Fibroblast of skin of scalp (primary cell): ENCODE measurements at places on chromosomes 4 and X.

- DNase-seq, result peak; percentile 61
Observed at GRCh38 chrX:154840856-154841255, 6.4 kb upstream of the SMIM9 start.

GRCh38 chr4:106677213-106677612 lies 308.6 kb upstream of the GIMD1 start:
- no peak for DNase-seq

DNA sequence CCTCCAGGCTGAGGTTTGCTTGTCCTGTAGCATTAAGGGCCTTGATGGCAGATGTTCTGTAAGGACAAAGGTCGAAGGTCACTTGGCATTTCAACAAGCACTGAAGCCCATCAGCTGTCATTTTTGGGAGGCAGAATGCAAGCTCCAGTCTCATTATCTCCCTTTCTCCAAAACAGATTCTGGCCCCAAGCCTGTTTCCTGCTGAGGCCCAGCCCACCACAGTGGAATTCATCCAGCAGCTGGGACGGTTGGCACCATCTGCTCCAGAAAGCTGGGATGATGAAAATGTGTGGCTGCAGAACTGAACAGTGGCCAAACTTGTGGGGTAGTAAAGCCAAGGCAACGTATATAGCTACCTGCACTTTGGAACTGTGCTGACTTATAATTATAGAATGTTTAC lies 17.7 kb upstream of the PPEF2 start:
- DNase-seq, result peak; percentile 5

DNA sequence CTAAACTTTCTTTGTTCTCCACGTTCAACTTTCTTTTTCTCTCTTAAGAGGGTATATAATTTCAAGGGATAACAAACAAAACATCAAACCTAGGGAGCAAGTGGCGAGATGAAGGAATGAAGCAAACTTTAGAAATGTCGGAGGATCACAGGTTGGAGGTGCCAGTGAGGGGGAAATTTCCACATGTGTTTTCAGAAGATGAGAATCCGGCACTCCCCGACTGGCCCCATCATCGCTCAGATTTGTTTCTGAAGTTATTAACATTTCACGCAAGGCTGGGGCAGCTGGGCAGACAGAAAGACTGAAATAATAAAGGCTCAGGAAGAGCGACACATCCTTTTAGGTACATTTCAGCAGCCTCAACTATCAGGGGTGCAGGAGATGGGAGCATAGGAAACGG lies 134.9 kb downstream of the SMIM20 start:
- DNase-seq, result peak; percentile 35

GRCh38 chr4:129355031-129355430 lies 259.1 kb downstream of the C4orf33 start:
- DNase-seq, result no peak

DNA sequence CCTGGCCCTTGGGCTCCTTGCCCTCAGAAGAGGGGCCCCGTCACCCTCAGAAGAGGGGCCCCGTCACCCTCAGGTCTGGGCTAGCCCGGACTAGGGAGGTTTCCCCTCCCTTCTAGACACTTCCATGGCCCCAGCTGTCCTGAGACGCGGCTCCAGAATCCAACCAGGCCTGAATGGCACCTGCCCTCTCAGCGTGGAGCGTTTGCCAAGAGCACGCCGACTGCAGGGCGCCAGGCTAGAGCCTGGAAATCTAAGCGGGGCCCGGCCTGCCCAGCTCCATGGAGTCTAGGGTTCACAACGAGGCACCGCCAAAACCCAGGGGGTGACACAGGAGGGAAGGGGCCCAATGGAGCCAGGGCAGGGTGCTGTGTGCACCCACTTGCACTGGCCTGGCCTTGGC lies 7.8 kb upstream of the ATP2B3 start:
- DNase-seq, result no peak

GRCh38 chr4:47499700-47500099 lies 14.6 kb downstream of the ATP10D start:
- DNase-seq, result no peak

DNA sequence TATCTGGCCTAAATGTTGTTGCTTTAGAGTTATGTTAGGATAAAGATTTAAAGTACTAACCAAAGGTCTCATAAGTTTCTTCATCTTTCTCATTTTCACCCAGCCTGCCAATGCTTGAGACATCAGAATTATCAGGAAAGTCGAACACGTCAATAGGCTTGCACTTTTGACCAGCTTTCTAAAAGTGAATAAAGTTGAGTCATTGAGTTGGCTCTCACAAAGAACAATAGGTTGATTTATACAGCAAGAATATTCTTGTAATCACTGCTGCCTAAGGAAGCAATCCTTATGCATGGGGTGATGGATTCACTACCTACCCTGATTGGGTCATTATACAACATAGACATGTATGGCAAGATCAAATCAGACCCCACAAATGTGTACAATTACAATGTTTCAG lies 5.0 kb downstream of the CENPU start:
- no peak for DNase-seq

- peak; percentile 42 for DNase-seq
Observed at GRCh38 chr4:153362184-153362583, 17.7 kb downstream of the MND1 start.

- no peak for DNase-seq
Observed at GRCh38 chr4:16100833-16101232, 17.0 kb upstream of the PROM1 start.

DNA sequence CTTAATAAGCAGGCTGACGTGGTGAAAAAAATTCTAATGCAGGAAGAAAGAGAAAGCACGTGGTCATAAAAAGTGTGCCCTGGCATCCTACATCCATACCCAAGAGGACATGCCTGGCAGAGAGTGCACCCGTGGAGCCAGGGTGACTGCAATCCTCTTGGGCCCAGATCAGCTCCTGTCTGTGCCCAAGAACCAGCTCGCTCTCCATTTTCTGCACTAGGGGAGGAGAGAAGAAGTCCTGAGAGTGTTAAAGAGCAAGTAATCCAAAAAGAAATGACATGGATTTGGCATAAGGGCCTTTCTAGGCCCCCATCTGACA lies 483.1 kb downstream of the BCOR start:
- no peak for DNase-seq

GRCh38 chrX:63258144-63258543 lies 93.0 kb downstream of the SPIN4 start:
- DNase-seq, result peak; percentile 6

GRCh38 chr4:120857312-120857711 lies 65.2 kb downstream of the PRDM5 start:
- DNase-seq, result peak; percentile 70

DNA sequence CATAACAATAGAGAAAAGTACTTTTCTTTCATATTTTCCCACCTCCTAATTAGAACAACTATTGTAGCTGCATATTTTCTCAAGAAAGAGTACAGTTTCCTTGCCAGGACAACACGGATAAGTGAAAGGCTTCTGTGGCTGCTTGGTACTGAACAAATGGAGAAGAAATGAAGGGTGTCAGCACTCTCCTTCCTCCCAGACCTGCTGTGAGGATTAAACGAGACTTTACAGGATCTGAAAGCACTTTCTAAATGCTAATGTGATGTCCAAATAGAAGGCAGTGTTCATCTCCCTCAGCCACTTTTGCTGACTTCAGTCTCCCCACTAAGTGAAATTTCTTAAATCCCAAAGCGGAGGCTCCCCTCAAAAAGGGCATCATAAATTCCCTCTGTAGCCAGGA lies 13.9 kb downstream of the NIPAL1 start:
- DNase-seq, result no peak

GRCh38 chr4:5825321-5826041 lies 67.4 kb downstream of the CRMP1 start:
- no peak for DNase-seq

DNA sequence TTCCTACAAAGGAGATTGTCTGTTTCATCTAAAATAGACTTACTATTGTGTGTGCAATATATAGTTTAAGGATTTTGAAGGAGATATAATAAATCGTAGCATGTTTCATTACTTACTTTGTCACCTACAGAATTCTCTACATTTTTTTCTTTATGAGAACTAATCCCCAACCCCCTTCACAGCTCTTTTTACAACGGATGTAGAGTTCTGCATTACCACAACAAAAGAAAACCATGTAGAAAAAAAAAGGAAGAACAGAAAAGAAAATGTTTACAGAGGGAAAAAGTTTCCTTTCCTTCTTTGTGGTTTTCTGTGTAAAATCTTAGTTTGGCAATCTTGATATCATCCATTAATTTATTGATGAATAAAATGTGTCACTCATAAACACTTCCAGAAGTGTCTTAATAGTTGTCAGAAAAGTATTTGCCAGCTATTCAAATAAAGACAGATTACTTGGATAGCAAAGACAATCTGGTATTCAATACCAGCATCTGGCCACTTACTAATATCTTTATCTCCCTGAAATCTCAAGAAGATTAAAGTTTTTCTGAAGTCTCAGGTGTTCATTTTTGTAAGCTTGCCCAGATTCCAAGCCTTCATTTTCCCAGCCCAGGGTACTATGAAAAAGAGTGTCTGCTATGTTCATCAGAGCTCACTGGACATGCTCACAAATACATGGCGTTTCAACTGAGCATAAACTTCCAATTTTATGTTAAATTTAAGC lies 806.8 kb downstream of the PCDH19 start:
- no peak for DNase-seq

DNA sequence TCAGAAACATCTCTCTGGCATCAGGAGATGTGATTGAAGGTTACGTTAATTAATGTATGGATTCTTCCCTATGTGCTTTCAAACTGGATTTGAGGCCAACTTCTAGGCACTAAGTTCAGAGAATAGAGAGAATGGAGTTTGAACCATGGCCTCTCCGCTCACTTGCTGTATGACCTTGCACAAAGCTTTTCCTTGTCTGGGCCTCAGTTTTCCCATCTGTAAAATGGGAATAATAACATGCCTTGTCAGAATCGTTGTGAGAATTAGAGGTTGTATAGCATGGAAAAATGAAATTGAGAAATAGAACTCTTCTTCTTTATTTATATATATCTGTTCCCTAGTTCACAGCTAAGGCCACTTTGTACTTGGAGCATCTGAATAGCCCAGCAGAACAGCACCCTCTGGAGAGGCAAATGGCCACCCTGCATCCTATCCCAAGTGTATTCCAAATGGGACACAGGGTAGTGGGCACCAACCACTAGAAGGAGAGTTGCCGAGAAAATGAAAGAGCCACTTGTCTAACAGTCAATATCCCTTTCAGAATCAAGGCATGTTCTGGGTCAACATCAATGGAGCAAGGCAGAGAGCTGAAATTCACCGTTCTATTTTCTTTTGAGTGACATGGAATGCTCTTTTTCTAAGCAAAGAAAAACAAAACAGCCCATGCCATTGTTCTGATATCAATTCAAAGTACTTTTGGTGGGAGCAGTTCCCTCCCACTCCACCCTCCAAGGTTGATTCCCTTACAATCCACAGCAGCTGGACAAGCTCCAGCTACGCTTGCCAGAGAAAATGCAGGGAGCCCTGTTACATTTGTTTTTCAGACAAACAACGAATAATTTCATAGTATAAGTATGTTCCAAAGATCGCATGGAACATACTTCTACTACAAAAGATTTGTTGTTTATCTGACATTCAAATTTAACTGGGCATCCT lies 23.3 kb upstream of the MTM1 start:
- DNase-seq, result no peak

DNA sequence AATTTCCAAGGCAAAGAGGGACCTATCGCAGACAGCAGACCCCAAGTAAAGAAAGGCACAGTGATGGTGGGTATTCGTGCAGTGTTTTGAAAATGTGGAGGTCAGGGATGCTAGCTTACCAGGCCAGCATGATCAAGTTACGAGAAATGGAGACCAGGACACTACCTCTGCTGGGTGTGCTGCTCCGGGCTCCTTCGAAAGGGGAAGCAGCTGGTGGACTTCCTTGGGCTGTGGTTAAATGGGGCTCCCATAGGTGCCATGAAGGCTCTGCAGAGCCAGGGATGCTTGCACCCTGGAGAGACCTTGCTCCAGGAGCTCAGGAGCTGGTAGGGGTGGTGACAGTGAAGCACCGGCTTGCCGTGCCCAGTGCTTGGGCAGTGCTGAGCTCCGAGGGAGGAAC lies 68.8 kb downstream of the TBL1X start:
- DNase-seq, result no peak

DNA sequence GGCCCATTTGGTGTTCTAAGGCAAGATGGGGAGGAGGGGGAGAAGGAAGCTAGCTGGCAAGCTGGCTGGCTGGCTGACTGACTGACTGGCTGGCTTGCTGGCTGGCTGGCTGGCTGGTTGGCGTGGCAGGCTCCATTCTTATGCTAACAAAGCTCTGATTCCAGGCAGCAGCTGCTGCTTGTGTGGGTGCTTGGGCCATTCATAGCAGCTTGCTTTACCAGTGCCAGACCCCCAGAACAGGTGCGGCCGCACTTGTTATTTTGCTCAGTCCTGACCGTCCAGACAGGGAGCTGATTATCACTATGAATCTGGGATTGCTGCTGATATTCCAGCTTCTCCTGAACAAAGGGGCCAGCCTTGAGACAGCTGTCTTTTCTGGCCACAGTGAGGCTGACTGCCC lies 131.2 kb upstream of the PAK3 start:
- no peak for DNase-seq

DNA sequence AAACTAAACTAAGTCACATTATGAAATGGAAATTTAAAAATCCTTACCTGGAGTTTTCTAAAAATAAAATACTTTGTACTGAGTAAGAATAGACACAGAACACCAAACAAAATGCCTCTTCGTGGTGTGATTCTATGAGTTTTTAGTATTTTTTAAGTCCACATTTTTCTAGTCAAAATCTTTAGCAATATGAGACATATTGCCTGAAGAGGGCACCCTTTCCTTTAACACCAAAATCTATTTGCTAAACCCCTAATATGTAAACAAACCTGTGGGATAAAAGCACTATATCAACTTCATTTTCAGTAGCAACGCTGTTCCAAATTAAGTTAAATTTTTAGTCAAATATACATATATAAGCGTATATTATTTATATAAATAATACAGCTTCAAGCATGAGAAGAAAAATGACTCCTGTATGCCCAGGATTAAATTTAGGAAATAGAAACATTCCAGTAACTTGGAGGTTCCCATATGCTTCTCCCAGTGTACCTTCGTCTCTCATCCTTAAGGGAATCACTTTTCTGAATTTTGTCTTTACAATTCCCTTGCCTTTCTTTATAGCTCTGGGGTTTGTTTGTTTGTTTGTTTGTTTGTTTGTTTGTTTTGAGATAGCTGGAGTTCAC lies 23.0 kb upstream of the PGM2 start:
- DNase-seq, result peak; percentile 56

DNA sequence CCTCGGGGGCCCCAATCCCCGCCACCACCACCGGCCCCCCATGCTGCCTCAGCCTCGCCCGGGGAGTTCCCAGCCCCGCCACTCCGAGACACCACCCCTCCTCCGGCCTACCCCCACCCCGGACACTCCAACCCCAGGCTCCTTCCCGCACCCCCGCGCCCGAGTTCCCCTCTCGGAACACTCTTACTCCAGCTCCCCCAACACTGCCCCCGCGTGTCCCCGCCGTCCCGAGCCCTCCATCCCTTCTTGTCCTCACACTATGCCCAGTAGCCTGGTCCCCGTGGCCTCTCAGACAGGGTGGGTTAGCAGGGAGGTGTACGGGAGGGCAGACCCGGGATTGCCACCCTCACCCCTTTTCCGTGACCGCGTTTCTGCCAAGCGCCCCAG lies 276.1 kb downstream of the BCOR start:
- no peak for DNase-seq

- peak; percentile 0 for DNase-seq
Observed at GRCh38 chrX:111652719-111653118, 28.3 kb upstream of the ALG13 start.

- peak; percentile 92 for DNase-seq
Observed at GRCh38 chr4:53908661-53909078, 155.7 kb downstream of the CHIC2 start.
